SW480 (cell line): ENCODE measurements at places on chromosomes 2 and 18.

- DNase-seq: no peak
These were observed 478.3 kb downstream of the FBXO15 start for GRCh38 chr18:73669297-73669696.

- DNase-seq: no peak
These were observed 21.8 kb upstream of the LAMA1 start for GRCh38 chr18:7139409-7139808.

DNA sequence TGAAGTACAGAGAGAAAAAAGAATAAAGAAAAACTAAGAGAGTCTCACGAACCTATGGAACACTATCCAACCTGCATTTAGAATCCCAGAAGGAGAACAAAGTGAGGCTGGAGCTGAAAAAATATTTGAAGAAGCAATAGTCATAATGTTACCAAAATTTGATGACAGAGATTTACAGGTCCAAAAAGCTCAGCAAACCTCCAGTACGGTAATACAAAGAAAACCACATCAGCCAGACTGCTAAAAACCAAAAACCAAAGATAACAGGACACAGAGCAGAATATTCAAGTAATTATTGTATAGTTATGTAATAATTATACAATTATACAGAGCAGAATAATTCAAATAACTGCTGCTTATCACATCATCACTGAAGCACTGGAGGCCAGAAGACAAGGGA lies 23.7 kb downstream of the ATL2 start:
- no peak for DNase-seq

DNA sequence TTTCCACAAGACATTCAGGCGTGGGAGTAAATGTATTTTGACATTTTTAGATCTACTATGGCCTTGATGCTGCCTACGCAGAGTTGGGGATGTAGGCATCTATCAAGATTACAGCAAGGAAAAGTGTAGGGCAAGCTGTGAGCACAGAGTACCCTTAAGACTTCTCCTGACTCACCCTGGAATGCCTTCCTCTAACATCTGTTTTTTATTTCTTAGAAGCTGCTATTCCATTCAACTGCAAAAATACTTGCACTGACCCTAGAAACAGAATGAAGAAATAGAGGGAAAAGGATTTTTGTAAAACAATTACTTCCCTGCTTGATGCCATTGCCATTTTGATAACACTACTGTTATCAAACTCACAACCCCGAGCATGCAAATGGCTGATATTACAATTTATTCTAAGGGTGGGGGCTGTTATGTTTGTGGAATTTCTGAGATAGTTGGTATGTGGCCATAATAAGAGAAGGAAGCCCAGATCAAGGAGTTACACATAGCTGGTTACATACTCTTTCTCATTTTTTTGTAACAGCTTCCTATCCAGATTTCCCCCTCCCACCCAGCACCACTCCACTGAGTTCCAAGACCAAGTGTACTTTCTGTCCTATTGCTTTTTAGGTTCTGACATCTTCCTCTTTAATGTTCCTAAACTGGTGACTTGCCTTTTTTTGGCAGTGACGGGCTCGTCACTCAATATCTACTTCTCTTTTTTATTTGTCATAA lies 6.0 kb upstream of the ROCK1 start:
- DNase-seq: no peak
